ENCODE measurements at places on chromosomes 16 and 17.

- DNase-seq: no peak
Observed at GRCh38 chr16:23948949-23949411, 113.2 kb downstream of the PRKCB start.

DNA sequence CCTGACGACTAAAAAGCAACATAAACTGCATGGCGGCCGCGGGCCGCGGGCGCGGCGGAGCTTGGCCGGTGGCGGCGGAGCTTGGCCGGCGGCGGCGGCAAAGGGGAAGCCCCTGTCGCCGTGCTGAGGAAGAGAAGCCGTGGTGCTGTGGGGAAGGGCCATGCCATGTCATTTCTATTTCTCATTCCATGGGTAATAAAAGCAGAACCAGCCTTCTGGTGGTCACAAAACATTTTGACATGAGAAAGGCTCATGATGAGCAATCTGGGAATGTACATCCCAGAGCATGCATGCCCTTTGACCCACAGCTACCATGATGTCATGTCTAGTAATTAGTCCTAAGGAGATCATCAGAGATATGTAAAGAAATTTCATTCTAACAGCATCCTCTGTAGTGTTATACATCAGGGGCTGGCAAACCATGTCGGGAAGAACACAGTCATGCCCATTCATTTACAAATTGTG is 23.9 kb upstream of the HEATR6 start:
- DNase-seq: no peak

- no peak for DNase-seq
Observed at GRCh38 chr17:78430892-78431691, 52.6 kb downstream of the PGS1 start.

- no peak for DNase-seq
Observed at GRCh38 chr17:59547131-59547915, 18.1 kb upstream of the DHX40 start.

DNA sequence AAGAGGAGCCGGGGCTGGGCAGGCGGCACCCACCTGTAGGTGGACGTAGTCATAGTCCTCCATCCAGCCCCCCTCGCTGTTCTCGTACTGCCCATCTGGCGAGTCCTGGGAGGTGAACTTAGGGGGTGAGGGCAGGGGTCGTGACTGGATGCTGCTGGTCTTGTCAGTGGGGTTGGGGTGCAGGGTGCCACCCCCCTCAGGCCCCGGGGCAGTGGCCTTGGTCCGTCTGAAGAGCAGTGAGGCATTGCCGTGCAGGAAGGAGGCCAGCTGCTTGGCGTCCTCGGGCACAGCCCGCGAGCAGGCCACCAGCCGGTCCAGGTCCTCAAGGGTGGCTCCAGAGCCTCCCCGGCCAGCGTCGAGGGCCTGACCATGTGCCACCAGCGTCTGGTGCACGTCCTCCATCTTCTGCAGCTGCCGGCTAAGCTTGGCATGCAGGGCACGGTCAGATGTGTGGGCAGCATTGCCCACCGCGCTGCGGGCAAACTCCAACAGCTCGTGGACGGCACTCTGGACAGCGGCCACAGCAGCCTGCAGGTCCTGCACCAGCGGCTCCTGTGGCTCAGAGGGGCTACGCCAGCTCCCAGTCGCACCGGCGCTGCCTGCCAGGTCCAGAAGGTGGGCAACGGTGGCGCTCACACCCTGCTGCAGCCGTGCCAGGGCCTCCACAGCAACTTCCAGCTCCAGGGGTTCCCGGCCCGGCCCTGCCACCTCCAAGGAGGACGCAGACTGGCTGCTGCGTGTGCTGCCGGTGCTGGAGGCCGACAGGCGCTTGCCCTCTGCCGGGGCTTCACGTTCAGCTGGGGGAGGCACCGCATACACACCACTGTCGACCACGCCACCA is 16.3 kb downstream of the CTRB1 start:
- no peak for DNase-seq

- no peak for DNase-seq
Observed at GRCh38 chr16:3044708-3045107, 1.7 kb upstream of the MMP25 start.

DNA sequence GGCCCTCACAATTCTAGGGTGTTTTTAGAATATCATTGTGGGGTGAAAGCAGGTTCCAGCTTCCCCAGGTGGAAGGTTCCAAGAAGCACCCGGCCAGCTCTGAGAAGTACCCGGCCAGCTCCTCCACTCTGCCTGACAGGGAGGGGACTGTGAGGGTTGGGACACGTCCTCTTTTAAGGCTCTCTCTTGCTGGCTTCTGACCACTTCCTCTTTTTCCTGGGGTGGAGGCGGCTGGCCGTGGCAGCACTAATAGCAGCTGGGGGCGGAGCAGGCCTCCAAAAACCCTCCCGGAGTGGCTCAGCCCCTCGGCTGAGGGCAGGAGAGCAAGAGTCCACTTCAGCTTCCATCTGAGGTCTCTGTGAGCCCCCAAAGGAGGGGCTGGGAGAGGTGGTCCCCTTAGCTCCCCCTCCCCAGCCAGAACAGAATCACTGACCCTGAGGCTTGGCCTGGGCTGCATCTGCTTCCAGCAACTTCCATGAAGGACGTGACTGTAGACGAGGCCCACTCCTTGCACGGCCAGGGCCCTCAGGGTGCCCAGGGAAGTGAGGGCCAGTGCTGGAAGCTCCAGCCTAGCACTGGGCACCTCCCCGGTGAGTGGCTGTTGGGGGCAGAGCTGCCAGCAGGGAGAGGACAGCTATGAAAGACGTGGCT is 26.7 kb upstream of the PLCG2 start:
- no peak for DNase-seq

DNA sequence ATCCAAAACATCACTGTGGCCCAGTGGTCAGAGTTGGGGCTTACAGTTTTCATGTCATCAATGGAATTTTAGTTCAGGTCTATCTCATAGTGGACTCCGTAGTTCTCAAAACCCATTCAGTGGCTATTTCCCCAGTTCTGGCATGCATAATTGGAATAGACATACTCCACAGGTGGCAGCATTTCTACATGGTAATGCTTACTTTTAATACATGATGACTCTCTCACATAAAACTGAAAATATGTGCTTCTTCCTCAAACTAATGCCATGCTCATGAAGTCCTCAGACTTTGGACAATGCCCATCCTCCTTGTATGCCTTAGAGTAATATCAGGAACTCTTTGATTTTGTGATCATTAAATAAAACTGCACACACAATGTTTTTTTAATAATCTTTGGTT is 857.4 kb upstream of the GOT2 start:
- no peak for DNase-seq

- DNase-seq: no peak
Observed at GRCh38 chr17:12646761-12647422, 18.8 kb upstream of the MYOCD start.

- no peak for DNase-seq
Observed at GRCh38 chr16:77843405-77843804, 55.0 kb downstream of the VAT1L start.

GRCh38 chr17:19329136-19329535 is 33.4 kb downstream of the B9D1 start:
- no peak for DNase-seq

- DNase-seq: no peak
Observed at GRCh38 chr17:40753804-40754203, 1.3 kb downstream of the KRT25 start.

GRCh38 chr17:57282296-57282695 is 26.0 kb downstream of the MSI2 start:
- DNase-seq: no peak

GRCh38 chr16:54411544-54411943 is 125.0 kb upstream of the IRX3 start:
- no peak for DNase-seq

- DNase-seq: no peak
Observed at GRCh38 chr17:40373324-40373723, 8.8 kb upstream of the GJD3 start.
